Astrocyte of the spinal cord (primary cell): ENCODE measurements at places on chromosomes 3 and 15.

- no peak for DNase-seq
Observed at GRCh38 chr3:170657312-170657711, 71.4 kb upstream of the SLC7A14 start.

- DNase-seq: peak; percentile 84
Observed at GRCh38 chr3:25648107-25648535, 16.6 kb downstream of the TOP2B start.

GRCh38 chr3:187490366-187490765 is 122.2 kb downstream of the RTP4 start:
- peak; percentile 38 for DNase-seq

DNA sequence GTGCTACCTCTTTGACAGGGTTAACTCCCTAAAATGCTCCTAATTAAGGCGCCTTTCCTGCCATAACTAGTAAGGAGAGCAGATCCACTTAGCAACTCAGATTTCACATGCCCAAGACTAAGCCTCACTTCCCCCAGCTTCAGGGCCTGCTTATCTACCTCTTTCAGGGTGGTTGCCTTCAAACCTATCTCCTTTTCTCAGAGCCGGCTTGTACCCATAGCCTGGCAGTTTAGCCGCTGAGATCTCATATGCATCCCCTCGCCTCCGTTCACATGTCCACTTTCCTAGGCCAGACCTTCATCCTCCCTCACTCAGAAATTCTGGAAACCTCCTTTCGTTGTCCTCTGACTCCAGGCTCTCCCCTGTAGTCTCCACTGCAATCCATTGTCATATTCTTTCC is 1.0 kb upstream of the FSTL1 start:
- no peak for DNase-seq

DNA sequence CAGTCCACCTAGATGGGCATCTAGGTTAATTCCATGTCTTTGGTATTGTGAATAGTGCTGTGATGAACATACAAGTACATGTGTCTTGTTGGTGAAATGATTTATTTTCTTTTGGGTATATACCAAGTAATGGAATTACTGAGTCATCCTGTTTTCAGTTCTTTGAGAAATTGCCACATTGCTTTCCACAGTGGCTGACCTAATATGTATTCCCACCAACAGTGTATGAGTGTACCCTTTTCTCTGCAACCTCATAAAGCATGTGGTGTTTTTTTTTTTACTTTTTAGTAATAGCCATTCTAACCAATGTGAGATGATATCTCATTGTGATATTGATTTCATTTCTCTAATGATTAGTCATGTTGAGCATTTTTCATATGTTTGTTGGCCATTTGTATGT is 86.0 kb upstream of the NDN start:
- no peak for DNase-seq

- DNase-seq: no peak
Observed at GRCh38 chr15:50860824-50861223, 47.7 kb upstream of the AP4E1 start.

DNA sequence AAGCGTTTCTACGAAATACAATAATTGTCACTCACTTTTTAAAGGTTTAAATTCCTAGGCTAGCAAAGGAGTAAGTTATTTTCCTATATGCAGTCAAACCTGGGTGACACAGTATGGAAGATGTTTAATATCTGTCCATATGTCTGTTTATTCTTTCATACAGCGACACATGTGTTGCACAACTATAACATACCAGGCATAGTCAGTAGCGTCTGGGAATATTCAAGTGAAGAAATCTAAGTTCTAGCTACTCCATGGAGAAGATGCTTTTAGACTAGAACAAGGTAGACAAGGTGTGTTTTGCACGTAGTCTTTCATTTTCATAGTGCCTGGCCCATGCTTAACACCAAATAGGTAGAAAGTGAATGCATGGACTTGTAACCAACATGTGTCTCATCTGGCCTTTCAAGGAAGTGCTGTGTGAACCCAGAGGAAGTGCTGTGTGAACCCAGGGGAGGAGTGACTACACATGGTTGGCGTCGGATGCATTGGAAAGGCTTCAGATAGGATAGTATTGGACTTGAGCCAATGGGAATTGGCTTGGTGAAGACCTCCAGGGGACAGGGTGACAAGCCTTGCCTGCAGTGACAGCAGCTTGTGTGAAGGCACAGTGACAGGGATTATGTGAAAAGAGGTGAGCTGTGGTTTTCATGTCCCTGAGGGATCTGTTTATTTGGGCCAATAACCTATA is 267.0 kb downstream of the PTPRG start:
- DNase-seq: no peak

DNA sequence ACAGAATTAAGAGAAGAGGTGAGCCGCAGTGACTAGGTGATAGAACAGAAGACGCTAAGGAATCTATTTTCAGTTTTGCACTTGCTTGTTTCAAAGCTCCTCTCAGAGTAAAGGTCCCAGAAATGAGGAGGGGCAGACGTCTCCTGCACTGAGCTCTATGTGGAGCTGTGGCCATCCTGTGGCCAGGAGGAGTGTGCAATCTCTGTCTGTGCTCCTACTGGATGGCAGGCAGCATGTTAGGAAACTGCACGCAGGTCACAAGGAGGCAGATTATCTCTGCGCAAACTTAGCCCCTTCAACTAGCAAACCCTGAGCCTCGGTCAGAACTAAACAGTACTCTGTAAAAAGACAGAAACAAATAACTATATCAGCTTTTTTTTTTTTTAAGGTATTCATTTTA is 31.1 kb upstream of the PPIB start:
- no peak for DNase-seq

- no peak for DNase-seq
Observed at GRCh38 chr3:111237946-111238345, 166.3 kb downstream of the NECTIN3 start.

- peak; percentile 13 for DNase-seq
Observed at GRCh38 chr15:66025015-66025452, 155.7 kb downstream of the RAB11A start.

DNA sequence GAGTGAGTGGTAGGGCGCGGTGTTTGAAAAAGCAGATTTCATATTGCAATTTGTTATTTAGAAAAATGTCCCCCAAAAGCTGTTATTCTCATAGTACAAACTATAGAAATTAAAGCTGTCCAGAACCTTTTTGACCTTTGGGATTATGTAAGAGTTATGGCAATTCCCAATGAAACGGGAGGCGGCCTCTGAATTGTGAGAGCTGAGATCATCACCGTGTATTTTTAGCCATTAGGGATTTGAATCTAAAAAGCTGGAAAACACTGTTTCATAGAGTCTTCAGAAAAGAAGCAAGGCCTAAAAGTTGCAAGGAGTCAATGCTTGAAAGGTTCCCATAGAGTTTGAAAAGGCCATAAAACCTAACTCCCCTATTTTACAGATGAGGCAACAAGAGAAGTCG is 38.6 kb upstream of the SLC25A26 start:
- DNase-seq: no peak

- no peak for DNase-seq
Observed at GRCh38 chr3:63878394-63879060, 14.9 kb downstream of the ATXN7 start.

DNA sequence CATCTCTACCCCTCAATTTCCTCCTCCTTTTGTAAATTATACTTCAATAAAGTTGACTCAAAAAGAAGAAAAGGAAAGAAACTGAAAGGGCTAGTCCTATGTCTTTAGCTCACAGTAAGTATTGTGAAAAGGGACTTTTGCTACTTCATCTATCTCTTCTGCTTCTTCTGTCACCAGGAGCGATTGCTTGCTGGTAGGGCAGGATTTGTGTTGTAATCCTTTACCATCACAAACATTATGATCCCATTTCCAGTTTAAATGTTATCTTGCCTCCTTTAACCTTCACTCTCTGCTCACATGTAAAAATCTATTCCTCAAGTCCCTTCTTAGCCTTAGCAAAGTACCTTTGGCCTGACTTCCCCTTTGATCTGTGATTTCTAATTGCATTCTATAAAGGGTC is 537.1 kb downstream of the AGBL1 start:
- no peak for DNase-seq

- peak; percentile 71 for DNase-seq
Observed at GRCh38 chr3:181718987-181719911, 7.5 kb downstream of the SOX2 start.

GRCh38 chr3:178520451-178520850 is 15.8 kb upstream of the KCNMB2 start:
- DNase-seq: no peak

GRCh38 chr3:120858521-120858920 is 49.5 kb upstream of the STXBP5L start:
- no peak for DNase-seq

- no peak for DNase-seq
Observed at GRCh38 chr3:69542805-69543429, 157.0 kb upstream of the FRMD4B start.

GRCh38 chr15:98805434-98806274 is 157.3 kb downstream of the IGF1R start:
- DNase-seq: no peak

GRCh38 chr3:171178714-171179113 is 152.2 kb upstream of the SLC2A2 start:
- no peak for DNase-seq

- no peak for DNase-seq
Observed at GRCh38 chr3:146052791-146053310, 108.1 kb downstream of the PLOD2 start.

- DNase-seq: no peak
Observed at GRCh38 chr3:53161450-53161819, 426 bp downstream of the PRKCD start.

- peak; percentile 61 for DNase-seq
Observed at GRCh38 chr3:101813817-101814440, 34.9 kb downstream of the NXPE3 start.

DNA sequence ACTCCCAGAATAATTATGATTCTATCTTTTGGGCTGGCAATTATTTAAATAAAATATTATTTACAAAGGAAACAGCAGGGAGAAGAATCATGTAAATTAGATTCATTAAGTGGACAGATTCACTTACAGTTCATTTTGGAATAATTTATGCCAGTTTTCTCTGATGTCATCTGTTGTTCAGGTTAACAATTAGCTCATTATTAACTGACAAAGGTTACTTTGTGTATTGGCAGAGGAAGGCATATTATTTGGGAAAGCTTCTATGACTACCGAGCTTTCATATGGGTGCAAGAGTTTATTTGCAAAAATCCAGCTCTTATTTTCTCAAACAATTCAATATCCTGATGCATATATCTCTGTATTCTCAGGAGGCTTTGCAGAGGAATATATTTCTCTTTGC is 224.4 kb downstream of the CHST2 start:
- no peak for DNase-seq

DNA sequence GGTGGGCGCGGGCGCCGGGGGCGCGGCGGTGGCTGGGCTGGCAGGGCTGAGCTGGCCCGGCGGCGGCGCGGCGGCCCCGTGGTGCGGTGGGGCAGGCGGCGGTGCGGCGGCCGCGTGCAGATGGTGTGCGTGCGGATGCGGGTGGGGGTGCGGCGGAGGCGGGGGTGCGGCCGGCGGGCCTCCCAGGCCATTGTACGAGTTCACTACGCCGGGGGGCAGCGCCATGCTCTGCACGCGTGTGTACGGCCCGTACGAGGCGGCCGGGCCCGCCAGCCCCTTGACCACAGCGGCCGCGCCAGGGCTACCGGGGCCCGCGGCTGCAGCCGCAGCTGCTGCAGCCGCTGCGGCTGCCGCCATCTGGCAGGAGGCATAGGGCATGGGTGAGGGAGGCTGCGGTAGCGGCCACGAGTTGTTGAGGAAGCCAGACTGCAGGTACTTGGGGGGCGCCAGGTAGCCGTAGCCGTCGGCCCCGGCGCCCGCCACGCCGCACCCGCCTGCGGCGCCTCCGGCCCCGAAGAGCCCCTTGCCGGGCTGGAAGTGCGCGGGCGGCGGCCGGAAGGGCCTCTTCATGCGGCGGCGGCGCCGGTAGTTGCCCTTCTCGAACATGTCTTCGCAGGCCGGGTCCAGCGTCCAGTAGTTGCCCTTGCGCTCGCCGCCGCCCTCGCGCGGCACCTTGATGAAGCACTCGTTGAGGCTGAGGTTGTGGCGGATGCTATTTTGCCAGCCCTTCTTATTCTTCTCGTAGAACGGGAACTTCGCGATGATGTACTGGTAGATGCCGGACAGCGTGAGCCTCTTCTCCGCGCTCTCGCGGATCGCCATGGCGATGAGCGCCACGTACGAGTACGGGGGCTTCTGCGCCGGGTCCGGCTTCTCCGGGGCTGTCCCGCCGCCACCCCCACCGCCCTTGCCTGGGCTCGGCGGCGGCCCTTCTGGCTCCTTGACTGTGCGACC is 951 bp downstream of the FOXL2 start:
- DNase-seq: peak; percentile 26

GRCh38 chr3:7428206-7428718 is 567.3 kb downstream of the GRM7 start:
- DNase-seq: peak; percentile 3

DNA sequence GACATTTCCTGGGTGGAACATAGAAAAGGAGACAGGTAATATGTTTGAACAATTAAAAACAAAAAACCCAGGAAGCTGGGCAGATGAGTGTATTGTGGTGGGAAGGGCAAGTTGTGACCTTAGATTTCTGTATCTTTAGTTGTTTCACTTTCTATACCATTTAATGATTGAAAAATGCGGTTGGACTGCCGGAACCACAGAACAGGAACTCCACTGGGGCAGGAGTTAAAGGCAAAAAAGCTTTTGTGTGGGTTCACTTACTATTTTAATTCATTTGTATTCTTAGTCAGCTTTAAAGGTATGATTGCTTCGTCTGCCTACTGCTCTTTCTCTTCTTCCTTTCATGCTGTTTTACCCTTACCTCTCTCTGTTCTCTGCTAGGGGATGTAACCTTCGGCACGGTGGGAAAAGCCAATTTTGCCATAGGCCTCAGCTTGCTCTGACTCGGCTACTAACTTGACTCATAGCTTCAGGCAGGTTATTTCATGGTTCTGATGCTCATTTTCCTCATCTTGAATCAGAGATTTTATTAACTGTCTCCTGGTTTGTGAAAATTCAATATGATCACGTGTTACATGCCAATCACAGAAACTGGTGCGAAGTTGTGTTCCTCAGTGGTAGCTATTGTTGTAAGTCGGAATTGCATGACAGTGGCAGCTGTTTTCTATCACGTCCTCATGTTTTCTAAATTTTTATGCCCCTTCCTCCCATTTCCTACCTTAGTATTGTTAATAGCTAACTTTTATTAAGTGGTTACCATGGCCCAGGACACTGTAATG is 1.6 kb upstream of the MCTP2 start:
- DNase-seq: no peak

GRCh38 chr3:141610939-141611338 is 124.1 kb downstream of the RASA2 start:
- DNase-seq: no peak

DNA sequence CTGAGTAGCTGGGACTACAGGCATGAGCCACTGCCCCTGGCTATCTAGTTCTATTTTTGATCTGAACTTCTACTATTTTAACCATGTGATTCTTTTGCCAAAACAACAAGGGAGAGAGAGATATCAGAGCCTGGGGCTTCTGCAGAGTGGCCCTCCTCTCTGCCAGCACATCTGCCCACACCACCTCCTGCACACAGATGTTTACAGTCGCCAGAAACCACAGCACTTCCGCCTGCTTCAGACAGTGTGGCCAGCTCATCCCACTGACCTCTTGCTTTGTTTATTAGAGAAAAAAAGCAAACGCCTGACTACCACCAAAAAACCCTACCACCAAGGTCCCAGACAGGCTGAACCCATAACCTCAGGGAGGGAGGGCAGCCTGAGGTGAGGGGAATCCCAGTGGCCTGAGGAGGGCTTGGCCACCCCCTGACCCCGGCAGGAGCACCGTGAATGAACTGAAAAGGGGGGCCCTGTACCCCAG is 85.9 kb upstream of the ABHD2 start:
- peak; percentile 46 for DNase-seq
